ENCODE measurements at places on chromosomes 13 and 19.

DNA sequence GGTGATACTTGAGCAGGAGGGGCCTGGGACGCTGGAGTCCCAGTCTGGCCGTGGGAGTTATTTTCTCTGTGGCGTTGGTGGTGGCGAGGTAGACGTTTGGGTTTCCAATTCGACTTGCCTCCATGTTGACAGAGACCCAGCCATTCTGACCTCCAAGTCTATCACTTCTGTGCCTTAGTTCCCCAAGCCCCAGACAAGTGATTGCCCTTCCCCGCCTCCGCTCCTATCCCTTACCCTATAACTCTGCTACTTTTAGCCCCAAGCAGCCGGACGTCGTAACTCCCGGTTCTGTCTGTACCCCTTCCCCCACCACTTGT lies 549 bp downstream of the TIMM50 start:
- no peak for DNase-seq

- no peak for DNase-seq
Measured at GRCh38 chr13:102707467-102707866, 12.6 kb upstream of the METTL21C start.

DNA sequence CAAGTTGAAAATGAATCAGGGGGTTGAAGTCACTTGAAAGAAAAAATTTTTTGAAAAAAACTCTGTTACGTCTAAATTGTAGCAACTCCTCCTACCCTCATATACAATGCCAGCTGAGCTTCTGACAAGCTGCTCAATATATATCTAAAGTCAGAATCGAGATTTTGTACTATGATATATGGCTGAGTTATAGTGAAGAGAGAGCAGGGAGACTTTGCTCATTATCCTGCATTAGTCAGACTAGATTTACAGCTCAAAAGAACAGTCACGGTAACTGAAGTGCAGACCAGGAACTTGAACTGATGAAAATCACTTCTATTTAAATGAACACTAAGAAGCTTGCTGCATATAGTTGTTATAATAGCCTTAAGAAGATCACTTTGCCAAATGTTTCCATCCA lies 153.1 kb downstream of the LACC1 start:
- no peak for DNase-seq

DNA sequence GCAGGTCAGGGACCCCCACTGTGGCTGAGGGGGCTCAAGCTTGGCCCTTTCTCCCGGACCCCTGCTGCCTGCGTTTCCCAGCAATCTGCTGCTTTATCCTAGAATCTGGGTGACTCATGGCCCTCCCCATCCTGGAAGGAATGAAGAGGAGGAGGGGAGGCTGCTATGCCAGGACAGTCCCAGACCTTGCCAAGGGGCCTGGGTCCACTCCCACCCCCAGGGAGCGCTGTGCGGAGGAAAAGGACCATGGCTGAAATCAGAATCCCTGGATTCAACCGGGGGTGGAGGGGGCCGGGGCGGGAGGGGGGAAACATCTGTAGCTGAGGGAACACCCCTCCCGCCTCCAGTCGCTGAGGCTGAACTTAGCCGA lies 20.5 kb downstream of the ZNF114 start:
- peak; percentile 62 for DNase-seq

DNA sequence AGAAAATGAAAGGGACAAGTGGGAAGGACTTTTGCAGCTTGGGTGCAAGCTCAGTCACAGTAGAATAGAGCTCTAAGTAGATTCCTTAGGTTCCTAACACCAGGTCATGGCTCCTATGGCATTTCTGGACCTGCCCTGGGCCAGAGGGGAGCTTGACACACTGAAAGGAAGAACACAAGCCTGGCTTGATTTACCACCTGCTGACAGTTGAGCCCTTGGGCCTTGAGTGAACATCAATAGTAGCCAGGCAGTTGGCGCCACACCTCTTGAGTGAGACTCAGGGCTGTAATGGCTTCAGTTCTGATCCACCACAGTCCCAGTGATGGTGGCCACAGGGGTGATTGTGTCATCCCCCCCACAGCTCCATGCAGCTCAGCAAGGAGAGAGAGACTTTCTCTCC lies 221.9 kb upstream of the PCDH17 start:
- no peak for DNase-seq

DNA sequence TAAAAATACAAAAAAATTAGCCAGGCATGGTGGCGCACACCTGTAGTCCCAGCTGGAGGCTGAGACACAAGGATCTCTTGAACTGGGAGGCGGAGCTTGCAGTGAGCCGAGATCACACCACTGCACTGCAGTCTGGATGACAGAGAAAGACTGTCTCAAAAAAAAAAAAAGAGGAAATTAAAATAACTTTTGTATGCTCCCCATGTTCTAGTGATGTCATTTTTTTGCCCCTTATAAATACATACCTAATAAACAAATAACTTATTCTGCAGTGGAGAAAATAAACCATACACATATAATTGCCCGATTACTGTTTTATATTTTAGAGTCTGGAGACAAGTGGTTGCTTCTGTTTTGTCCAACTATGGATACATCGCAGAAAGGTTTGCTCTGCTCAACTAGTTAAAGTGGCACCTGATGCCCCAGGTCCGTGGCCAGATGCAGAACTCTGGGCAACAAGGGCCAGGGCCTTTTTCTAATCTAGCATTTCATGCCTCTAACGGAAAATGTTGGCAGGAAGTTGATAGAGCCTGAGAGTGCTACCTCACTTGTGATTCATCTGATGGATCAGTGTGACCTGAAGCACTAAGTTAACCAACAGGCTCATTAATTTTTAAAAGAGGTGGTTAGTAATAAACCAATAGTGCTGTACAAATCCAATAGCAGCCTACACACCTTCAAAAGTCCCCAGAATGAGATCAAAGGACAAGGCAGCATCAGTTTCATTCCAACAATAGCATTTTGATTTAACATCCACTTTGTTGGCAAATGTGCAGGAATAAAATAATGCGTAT lies 18.8 kb downstream of the UBE2L5 start:
- DNase-seq: no peak

DNA sequence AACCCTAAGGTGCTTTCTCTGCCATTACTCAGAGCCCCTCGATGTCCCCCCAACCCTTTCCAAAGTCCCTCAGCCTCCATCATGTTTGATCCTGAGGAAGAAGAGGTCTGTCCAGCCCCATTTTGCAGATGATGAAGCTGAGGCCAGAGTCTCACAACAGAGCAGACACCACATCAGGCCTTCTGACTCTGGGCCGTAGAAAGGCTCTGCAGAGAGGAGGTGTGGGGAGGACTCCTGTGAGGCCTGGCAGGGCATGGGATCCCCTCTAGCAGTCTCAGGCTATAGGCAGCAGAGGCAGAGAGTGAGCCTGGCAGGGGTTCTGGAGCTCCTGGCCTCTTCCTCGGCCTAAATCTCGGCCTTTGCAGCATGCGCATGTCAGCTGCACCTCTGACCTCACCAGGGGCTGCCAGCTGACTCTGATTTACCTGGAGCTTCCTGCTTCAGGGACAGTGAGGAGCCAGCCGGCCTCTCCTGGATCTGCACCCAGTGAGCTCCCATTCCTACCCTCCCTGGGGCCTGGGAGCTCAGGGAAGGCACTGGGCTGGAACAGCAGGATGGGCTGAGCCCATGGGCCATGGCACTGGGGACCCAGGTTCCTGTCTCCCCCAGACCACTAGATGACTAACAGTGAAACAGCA lies 41.7 kb upstream of the VSTM2B start:
- DNase-seq: no peak

DNA sequence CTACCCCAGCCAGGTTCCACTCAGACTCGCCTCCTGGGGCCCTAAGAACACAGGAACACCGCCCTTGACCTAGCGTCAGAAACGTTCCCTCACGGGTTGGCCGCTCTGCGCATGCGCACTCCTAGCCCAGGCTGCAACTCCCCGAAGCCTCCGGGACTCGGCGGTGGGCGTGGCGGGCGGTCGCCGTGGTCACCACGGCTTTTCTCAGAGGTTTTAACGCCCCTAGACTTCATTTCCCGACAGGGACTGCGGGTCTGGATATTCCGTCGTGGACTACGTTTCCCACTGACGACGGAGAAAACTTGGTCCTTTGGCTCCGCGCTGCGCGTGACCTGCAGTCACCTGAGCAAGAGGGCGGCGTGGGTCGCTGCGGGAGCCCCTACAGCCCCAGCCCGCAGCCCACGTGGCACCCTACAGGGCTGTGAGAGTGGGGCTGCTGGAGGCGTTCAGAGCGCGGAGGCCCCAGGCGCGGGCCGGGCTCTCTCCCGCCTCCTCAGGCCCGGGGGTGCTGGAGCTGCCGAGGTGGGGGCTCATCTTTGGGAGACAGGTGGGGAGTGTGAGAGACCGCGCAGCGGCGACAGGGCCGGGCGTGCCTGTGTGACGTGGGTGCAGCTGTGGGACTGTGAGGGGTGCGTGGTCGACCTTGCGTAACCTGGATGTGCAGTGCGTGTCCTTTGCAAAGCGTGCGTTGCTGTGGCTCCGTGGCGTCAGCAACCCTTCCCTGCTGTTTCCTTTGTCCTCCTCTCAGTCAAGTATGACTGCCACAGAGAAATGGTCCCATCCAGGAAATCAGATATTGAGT lies 38.0 kb upstream of the ZNF573 start:
- peak; percentile 90 for DNase-seq

- DNase-seq: no peak
Measured at GRCh38 chr13:83929157-83929556, 46.9 kb upstream of the SLITRK1 start.

DNA sequence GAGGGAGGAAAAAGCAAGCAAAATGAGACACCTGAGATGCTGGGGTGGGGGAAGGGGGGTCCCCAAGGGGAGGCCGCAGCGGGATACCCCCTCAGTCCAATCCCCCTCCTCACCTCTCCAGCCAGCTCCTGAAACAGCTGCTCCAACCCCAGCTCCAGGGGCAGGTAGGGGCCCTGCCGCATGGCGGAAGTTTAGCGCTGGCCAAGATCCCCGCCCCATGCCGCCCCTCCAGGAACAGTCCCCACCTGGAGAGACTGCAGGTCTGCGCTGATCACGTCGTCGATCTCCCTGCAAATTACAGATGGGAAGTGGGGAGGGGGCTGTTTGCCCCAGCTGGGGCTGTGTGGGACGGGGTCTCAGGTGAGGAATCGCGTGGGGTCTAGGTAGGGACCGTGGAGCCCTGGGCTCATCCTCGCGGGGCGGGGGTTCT lies 9.0 kb downstream of the CAPN12 start:
- no peak for DNase-seq

DNA sequence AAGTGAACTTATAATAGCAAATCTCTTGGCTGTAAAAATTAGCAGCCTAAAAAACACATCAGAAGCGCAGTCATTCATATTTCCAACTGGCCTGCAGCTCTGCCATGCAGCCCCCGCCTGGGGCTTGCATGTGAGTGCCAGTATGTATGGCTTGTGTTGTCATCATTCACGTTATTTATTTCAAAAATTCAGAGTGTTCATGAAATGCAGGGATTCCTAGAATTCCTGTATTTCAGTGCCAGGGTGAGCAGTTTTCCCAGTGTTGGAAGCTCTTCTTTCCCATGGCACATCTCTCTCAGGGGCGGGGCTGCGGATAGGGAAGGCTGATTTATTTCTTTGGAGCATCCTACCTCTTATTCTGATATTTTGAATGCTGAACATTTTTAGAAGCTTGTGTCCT lies 234.6 kb downstream of the FGF9 start:
- peak; percentile 41 for DNase-seq

DNA sequence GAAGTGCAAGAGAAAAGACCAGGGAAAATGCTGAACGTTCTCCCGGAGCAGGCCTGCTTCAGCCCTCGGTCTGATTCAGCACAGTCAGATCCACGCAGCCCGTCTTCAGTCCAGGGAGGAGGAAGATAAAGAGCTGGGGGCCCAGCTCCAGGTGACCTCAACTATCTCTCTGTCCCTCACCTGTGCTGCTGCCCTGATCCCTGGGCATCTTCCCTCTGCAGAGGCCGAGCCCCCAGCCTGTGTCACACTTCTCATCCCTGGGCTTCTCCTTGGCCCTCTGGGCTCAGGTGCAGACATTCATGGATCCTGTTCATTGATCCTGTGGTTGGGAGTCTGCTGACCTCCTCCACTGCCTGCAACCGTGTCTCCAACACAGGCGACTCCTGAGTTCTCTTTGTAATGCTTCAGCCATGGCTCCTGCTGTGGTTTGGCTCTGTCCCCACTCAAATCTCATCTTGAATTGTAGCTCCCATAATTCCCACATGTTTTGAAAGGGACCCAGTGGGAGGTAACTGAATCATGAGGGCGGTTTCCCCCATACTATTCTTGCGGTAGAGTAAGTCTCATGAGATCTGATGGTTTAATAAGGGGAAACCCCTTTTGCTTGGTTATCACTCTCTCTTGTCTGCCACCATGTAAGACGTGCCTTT lies 27.9 kb downstream of the COL4A2 start:
- no peak for DNase-seq

DNA sequence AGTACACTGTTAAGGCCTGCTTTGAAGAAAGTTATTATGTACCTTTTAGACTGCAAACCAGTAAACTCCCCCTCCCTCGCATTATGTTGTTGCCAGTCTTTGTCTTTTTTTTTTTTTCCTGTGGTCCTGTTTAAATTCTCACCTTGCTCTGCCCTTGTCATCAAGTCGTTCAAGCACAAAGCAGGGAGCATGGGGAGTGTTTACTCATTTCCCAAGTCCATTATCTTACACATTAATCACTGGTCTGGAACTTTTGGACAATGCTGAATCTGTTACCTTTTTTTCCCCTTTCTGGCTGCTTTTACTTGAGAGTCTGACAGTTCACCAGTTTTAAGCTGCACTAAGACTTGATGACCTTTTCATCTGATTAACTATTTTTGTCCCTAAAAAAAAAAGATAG lies 108.2 kb downstream of the DACH1 start:
- DNase-seq: no peak

GRCh38 chr13:35964011-35964862 lies 166.9 kb downstream of the DCLK1 start:
- DNase-seq: no peak

- no peak for DNase-seq
Measured at GRCh38 chr13:71290963-71291841, 575.8 kb downstream of the DACH1 start.

DNA sequence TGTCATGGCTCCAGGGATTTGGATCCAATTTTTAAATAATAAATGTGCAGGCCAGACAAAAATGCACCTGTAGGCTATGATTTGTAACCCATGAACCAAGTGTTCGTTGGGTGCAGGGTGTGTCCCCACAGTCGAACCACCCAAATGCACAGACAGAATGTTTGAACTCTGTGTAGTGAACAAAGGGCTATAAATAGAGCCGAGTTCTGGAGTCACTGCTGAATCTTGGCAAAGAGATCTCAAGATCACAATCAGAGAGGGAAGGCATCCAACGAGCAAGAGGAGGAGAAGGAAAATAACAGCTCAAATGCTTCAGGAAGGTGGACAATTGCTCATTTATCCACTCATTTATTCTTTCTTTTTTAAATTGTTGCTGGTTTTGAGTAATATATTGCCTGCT lies 547.9 kb downstream of the FGF9 start:
- DNase-seq: no peak

- DNase-seq: no peak
Measured at GRCh38 chr19:29172302-29172701, 40.6 kb downstream of the UQCRFS1 start.

DNA sequence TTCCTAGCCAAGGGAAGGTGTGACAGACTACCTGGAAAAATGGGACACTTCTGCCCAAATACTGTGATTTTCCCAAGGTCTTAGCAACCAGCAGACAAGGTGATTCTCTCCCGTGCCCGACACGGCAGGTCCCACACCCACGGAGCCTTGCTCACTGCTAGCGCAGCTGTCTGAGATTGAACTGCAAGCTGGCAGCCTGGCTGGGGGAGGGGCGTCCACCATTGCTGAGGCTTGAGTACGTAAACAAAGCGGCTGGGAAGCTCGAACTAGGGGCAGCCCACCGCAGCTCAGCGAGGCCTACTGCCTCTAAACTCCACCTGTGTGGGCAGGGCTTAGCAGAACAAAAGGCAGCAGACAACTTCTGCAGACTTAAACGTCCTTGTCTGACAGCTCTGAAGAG lies 146.2 kb downstream of the UGGT2 start:
- DNase-seq: no peak
